ENCODE measurements at places on chromosomes 16 and 17.

- no peak for DNase-seq
Observed at GRCh38 chr16:84138824-84139627, 6.0 kb downstream of the HSDL1 start.

- DNase-seq, result peak; percentile 6
Observed at GRCh38 chr16:71426069-71426879, 15.6 kb downstream of the TLE7 start.

DNA sequence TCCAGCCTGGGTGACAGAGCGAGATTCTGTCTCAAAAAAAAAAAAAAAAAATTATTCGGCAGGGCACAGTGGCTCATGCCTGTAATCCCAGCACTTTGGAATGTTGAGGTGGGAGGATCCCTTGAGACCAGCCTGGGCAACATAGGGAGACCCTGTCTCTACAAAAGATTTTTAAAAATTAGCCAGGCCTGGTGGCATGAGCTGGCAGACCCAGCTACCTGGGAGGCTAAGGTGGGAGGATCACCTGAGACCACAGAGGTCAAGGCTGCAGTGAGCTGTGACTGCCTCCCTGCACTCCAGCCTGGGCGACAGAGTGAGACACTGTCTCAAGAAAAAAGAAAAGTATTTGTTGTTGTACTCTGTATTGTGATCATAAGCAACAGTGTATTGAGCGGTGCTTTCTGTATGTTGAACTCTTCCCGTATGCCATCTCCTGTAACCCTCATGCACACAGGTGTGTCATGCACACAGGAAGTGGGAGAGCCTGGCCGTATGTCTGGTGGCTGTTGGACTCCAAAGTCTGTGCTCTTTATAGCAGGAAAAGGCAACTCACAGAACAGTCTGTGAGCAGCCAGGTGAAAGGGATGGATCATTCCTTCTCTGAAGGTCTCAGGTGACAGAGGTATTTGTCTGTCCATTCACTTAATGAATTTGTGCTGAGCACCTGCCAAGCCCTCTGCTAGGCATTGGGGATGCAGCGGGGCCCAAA lies 17.1 kb downstream of the CDH1 start:
- DNase-seq, result no peak

GRCh38 chr17:903691-904481 lies 75.7 kb downstream of the NXN start:
- DNase-seq, result no peak

DNA sequence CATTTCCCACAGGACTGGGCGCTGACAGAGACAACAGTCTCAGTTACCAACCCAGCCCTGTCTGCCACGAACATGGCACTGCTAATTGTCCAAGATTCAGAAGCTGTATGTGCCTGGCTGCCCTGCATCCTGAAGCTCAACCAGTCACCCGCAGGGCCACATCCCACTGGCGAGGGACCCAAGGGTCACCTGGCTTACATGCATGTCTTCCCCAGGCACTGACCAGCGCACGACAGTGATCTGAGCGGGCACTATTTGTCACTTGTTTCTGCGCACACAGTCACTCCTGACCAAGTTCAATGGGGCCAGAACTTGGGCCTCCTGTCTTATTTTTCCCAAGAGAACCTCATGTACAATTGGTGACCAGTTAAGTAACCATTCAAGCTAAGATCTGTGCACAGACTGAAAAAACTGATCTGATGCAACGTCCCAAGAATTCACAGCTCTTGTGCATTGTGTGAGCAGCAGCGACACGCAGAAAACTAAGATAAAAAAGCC lies 13.1 kb downstream of the USP7 start:
- DNase-seq, result no peak

GRCh38 chr16:31400191-31400590 lies 7.1 kb downstream of the ITGAD start:
- peak; percentile 43 for DNase-seq

DNA sequence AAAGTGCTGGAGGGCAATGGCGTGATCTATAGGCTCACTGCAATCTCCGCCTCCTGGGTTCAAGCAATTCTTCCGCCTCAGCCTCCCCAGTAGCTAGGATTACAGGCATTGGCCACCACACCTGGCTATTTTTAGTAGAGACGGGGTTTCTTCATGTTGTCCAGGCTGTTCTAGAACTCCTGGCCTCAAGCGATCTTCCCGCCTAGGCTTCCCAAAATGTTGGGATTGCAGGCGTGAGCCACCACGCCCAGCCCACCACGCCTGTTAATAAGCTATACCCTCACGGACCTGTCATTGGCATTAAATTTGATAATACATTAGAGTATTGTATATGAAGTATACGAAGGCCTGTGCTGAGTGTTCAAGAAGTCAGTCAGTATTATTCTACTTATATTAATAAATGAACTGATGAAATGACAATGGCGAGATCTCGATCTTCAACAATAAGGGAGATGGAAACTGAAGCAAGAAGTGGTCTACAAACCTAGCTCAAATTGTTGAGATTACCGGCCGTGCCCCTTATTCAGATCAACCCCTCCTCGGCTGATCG lies 818 bp upstream of the BCAS3 start:
- DNase-seq, result no peak

DNA sequence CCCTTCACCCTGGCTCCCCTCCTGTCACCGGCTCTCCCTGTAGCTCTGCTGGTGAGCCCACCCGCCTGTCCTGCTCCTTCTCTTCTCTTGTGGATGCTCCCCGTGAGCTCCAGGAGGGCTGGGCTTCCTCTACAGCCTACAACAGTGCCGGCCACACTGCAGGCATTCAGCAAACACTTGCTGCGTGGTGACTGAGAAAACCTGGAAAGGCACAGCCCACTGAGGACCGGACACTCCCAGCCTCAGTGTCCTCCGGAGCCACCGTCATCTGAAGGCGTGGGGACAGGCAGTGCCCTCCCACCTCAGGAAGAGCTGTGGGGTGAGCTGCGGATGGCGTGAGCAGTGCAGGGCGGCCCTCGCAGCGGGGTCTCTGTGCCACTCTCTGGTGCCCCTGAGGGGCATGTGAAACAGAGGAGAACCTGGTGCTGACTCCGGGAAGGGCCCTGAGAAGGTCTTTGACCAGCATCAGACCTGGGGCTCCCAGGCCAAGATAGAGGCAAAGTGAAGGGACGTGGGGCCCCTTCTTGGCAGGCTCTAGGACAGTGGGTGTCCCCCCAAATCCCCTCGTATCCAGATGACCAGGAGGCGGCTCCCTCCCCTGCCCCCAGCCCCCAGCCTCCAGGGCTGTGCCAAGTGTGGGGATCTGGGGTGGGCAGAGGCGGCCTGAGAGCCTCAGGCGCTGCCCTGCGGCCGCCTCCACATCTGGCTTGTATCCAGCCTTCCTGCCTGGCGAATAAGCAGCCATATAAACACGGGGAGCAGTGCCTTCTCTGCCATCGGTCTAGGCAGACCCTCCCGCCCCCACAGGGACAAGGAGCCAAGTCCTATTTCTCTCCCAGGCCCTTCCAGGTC lies 44.0 kb upstream of the PABPN1L start:
- DNase-seq, result no peak

Measured in suppressor macrophage (primary cell).